ENCODE measurements at places on chromosomes 7 and 10. TPM values are rescaled to one million over a fixed set of nuclear protein-coding genes. Genes with fewer than 3 reads are reported as not detected.

LOXL4 gene
- total RNA-seq = not detected

CRHR2 gene
- total RNA-seq = not detected

LLCFC1 gene
- total RNA-seq = not detected

ZNF853 gene
- not detected for total RNA-seq

MARCHF5 gene
- total RNA-seq = 53.1 TPM

TNRC18 gene
- 132 TPM for total RNA-seq

GPR15LG gene
- total RNA-seq = not detected

TMEM184A gene
- total RNA-seq = 9.0 TPM

SHTN1 gene
- total RNA-seq = 39.2 TPM

PKD1L1 gene
- total RNA-seq = not detected

HIP1 gene
- 11.1 TPM for total RNA-seq

GRID1 gene
- total RNA-seq = not detected

GSTO2 gene
- 33.8 TPM for total RNA-seq

PDK4 gene
- total RNA-seq = 1.3 TPM

XRCC2 gene
- 5.2 TPM for total RNA-seq

DNA sequence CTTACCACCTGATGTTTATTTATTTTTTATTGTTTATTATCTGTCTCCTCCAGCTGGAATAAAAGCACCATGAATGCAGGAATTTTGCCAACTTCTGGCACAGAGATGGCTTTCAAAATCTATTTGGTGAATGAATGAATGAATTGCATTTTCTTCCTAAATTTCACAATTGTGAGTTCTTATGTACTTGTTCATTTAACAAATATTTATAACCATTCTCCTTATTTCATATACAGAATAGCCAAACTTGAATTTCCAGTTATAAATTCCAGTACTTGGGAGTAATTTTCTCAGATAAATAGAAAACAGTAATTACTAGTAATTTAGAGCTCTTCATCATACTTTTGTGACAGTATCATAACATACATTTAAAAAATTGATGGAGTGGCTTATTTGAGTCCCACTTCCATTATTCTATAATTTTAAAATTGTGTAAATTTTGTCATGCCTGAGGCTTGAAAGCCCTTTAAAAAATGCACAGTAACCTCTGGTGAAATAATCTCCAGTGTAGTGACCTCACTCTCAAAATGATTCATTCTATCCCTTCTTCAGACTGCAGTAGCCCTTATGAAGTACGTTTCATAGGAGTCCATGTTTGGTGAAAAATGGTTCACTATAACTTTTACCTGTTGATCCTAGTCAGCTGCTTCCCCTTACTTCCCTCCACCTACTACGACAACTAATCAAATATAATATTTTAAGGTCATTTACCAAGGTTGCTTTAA, 40.0 kb upstream of the SRI start:
- DNase-seq = no peak

- no peak for DNase-seq
Measured at GRCh38 chr7:111877931-111878330, 315.6 kb upstream of the IMMP2L start.

GRCh38 chr10:72012796-72013195, 48.6 kb downstream of the CHST3 start:
- DNase-seq = no peak

GRCh38 chr10:11793762-11794479, 29.2 kb upstream of the PROSER2 start:
- peak; percentile 55 for DNase-seq

DNA sequence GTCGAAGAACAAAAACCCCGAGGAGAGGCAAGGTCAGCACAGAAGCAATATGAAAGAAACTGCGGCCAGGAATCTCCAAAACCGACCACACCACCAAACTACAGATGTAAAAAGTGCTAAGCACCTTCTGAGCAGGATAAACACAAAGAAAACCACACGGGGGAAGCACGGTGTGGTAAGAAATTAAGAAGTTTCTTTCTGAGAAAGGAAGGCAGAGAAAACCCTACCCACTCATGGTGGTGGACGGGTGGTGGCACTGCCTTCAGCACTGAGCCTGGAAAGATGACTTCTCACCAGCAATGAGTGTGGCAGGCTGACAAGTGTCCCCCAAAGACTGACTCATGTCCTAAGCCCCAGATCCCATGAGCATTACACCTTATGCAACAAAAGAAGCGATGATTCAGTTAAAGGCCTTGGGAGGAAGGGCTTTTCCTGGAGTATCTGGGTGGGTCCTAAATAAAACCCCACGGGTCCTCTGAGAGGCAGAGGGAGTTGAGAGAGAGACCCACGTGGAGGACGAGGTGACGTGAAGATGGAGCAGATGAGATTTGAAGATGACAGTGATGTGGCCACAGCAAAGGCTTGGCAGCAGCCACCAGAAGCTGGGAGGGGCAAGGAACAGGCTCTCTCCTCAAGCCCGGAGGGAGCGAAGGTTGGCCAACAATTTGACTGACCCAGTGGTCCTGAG, 124.9 kb downstream of the DLG5 start:
- DNase-seq = peak; percentile 56

GRCh38 chr7:104206841-104207240, 972 bp downstream of the ORC5 start:
- peak; percentile 3 for DNase-seq

DNA sequence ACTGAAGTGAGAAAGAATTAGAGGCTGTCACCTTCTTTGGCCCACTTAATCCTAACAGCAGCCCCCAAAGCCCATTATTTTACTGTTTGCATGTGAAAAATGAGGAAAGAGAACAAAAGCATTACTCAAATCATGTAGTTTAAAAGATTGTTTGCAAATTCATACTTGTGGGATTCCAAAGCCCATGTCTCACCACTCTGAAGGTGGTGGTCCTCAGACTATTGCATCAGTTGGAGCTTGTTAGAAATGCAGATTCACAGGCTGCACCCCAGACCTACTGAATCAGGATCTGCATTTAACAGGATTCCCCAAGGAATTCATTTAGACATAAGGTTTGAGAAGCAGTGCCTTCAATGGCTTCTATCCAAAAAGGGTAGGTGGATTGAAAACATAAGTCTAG, 93.7 kb upstream of the PDE1C start:
- no peak for DNase-seq

GRCh38 chr7:75971961-75972763, 22.2 kb downstream of the TMEM120A start:
- no peak for DNase-seq

- DNase-seq = peak; percentile 25
Measured at GRCh38 chr10:55283031-55283430, 482.0 kb upstream of the PCDH15 start.

DNA sequence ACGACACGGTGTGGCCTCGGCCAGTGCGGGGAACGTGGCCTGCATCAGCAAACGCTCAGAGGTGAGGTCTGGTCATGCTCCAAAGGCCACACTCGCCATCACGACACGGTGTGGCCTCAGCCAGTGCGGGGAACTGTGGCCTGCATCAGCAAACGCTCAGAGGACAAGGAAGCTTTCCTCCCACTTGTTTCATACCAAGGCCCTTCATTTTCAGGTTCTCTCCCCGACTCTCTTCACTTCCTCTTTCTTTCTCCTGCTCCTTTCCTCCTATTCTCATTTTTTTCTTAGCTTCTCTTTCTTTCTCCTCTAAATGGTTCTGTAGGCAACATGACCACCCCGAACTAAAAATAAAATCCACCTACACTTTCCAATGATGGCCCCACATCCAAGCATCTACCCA, 384.4 kb upstream of the SHH start:
- DNase-seq = no peak

DNA sequence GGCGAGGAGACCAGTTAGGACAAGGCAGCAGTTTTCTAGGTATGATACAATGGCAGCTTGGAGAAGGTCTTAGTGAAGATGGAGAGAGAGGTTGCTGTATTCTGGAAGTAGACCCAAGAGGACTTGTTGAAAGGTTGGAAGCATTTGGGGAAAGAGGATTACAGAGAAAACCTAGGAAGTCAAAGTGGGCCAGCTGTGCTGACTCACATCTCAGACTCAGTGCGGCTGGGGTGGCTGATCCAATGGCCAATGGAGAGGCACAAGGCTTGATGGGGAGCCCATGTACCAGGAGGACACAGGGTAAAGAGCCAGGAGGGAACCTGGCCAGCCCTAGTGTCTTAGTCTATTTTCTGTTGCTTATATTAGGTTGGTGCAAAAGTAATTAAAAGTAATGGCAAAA, 194.5 kb upstream of the GALNT17 start:
- DNase-seq = no peak

GRCh38 chr7:32266932-32267475, 196.8 kb upstream of the PDE1C start:
- DNase-seq = no peak

DNA sequence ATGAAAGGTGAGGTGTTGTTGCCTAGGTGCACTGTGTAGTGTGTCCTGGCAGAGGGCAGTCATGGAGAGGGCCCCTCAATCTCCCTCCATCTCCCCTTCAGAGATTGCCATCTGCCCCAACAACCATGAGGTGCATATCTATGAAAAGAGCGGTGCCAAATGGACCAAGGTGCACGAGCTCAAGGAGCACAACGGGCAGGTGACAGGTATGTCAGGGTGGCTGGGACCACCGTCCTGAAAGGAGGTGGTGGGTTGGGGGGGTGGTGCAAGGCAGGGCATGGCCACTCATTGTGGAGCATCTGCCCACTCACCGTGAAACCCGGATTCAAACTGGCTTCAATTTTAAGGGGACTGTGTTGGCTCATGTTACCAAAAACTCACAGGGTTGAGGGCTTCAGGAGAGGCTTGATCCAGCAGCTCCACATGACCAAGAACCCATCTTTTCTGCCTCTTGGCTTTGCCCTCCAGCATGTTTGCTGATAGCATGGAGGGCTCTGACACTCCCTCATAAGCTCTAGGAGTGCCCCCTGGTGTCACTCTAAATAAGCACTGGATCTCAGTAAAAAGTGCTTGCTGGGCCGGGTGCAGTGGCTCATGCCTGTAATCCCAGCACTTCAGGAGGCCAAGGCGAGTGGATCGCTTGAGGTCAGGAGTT, 12.2 kb downstream of the ARPC1B start:
- DNase-seq = peak; percentile 59

DNA sequence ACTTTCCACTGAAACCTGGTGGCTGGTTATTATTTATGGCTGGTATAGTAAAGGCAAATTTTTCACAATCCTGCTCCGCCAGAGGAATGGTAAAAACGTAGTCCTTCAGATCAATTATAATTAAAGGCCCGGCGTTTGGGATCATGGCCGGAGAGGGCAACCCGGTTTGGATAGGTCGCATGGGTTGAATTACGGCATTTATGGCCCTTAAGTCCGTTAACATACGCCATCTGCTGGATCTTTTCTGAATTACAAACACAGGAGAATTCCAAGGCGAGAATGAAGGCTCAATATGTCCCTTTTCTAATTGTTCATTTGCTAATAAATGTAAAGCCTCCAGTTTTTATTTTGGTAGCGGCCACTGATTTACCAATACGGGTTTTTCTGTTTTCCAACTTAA, 11.3 kb upstream of the TAS2R3 start:
- DNase-seq = no peak

DNA sequence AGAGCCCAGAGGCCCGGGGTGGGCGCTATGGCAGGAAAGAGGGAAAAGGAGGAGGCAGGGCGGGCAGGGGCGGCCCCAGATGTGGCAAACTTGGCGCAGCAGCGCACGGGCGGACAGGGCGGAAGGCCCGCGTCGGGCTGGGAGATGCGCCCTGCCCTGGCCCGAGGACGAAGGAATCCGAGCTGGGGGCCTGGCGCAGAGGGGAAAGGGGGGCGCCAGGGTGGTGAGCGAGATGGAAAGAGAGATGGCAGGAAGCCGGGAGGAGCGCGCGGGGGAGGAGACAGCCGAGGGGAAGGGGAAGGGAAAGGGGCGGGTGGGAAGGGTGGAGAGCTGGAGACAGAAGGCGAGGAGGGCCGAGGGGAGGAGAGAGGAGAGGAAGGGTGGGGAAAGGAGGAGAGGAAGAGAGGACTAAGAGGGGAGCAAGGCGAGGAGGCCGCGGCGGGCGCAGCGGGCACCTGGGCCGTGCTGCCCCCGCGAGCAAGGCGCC, at the start of gene MARVELD1:
MARVELD1 (plus strand) TSS at position 392 of the 487 bp plus-strand sequence. CDS start 147 bp downstream, outside the sequence.
- peak; percentile 87 for DNase-seq

DNA sequence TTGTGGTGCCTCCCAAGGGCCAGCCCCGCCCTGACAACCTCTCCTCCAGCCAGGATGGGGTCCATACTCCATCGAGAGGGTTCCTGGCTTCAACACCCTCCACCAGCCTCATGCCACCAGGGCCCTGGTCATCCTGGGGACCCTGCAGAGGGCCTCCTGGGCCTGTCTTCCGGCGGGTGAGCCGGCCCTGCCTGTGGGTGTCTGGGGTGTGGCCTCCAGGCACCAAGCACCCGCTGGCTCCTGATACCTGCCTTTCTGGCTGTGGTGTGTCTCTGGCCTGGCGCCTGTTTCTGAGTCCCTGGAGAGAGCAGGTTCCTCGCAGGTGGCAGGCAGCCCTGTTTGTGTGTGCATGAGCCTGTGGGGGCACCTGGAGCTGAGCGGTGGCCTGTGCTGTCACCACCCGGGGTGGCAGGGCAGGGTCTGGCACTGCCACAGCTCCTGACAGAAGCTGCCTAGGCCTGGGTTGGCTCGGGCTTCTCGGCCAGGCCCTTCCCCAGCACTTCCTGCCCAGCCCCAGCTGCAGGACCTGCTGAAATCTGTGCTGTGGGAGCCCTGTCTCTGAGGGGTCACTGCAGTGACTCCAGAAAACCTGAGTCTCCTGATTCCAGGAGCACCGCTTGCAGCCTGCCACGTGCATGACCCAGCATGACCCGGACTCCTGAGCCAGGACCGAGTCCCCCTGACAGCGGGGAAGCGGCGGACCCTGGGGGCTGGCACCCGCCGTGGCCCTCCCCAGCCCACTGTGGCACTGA, 18.4 kb downstream of the ADAM8 start:
- peak; percentile 78 for DNase-seq

GRCh38 chr10:117568334-117568733, 25.8 kb downstream of the EMX2 start:
- DNase-seq = no peak

GRCh38 chr10:128850647-128851046, 616.4 kb upstream of the MGMT start:
- DNase-seq = no peak

GRCh38 chr7:1439373-1440363, 19.6 kb downstream of the MICALL2 start:
- DNase-seq = no peak

GRCh38 chr7:45237788-45238461, 80.3 kb downstream of the RAMP3 start:
- no peak for DNase-seq

DNA sequence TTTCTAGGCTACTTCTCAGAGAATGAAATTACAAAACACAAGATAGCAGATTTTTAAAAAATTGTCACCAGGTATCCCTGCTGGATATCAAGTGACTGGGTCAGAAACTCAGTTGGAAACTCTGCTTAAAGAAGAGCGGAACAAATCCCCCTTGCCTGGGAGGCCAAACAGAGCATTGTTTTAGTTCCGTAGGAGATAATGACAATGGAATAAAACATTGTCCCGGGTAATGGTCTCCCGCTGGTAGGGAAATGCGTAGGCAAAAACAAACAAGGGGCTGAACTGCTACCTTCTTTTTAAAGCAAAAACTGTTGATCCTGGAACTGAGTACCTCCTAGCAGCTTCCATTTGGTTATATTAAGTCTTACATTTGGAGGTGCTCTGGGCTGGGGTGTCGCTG, 21.3 kb upstream of the VAX1 start:
- DNase-seq = no peak

DNA sequence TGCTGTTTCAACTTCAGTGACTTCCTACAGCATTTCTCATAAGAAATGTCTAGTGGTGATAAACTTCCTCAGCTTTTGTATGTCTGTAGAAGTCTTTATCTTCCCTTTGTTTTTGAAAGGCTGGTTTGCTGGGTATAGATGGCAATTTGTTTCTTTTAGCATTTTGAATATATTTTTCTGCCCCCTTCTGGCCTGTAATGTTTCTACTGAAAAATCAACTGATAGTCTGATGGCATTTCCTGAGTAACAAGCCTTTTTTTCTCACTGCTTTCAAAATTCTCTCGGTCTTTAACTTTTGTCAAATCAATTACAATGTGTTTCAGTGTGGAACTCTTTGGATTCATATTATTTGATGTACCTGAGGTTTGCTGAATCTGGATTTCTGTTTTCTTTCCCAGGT, 487.1 kb downstream of the ATRNL1 start:
- DNase-seq = no peak
